ENCODE measurements at places on chromosomes 5 and 9.

- DNase-seq = no peak
Observed at GRCh38 chr5:94245608-94246007, 372.8 kb downstream of the KIAA0825 start.

DNA sequence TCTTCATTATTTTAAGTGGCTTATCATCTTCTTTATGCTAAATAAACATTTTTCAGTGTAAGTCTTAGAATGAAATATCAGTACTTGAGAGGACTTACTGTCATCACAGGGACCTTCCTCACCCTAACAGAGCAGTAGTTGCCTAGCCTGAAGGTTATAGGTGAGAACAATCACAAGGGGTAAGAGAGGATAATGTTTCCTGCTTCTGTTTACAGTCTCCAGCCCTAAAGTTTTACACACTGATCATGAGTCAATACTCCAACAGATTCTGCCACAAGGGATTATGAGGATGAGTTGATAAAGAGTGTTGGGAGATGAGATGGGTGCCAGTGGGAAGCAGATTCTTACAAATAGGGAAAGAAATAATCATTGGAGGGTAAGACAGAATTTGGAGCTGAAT lies 265.1 kb upstream of the DAB2 start:
- DNase-seq = no peak

DNA sequence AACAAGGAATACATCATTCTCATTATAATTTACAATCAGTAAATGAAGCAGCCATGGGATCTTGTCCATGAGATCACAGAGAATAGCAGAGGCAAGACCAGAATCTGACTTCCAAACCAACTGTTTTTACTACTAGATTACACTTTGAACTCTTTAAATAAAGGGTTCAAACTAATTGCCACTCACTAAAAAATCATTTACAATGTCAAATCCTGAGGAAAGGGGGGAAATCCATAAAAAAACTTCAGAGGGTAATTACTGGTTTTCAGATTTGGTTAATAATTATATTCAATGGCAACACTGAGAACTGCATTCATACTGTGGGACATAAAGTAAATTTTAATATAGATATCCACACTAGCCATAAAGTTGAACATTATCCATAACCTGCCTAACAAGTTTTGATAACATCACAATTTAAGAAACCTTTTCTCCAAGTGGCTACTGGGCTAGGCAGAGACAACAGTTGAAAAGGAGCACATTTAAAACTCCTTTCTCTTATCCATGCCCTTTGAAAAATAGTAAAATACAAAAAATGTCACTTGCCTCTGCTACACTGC lies 15.9 kb downstream of the PLPP1 start:
- no peak for DNase-seq

- no peak for DNase-seq
Observed at GRCh38 chr9:16013826-16014225, 461.0 kb downstream of the CCDC171 start.

- DNase-seq = no peak
Observed at GRCh38 chr9:15722888-15723287, 170.0 kb downstream of the CCDC171 start.

DNA sequence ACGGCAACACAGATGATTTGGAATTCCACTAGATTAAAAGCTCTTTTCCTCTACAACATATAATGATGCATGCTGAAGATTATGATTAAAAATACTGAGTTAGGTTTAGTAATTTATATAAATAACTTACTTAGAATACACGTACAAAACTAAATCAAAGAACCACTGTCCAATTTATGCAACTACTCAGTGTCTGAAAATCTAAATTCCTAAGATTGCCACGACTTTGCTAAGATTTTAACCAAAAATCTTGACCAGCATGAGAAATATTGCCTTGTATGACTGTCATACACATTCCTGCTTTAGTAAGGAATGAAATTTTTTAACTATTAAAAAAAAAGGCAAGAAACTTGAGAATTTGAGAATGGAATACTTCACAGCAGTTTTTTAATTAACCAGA lies 292.4 kb downstream of the ZNF608 start:
- DNase-seq = no peak

DNA sequence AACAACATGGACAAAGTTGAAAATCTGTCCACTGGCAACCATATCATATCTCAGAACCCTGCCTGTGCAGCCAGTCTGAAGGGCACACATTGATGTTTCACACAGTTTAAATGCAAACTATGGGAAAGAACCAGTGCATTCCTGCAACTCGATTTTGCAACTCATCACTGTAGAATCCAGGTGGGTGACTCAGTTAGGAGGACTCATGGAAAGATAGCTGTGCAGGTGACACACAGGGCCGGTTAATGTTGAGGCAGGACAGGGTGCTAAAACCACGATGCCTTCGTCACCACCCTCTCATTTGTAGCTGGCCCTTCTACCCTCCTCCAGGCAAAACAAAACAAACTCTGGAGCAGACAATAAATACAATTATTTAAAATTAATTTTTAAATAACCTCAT lies 62.8 kb downstream of the TLE1 start:
- DNase-seq = no peak

- no peak for DNase-seq
Observed at GRCh38 chr5:146240951-146241350, 37.5 kb downstream of the RBM27 start.

- DNase-seq = no peak
Observed at GRCh38 chr5:110884005-110884404, 145.2 kb downstream of the SLC25A46 start.

DNA sequence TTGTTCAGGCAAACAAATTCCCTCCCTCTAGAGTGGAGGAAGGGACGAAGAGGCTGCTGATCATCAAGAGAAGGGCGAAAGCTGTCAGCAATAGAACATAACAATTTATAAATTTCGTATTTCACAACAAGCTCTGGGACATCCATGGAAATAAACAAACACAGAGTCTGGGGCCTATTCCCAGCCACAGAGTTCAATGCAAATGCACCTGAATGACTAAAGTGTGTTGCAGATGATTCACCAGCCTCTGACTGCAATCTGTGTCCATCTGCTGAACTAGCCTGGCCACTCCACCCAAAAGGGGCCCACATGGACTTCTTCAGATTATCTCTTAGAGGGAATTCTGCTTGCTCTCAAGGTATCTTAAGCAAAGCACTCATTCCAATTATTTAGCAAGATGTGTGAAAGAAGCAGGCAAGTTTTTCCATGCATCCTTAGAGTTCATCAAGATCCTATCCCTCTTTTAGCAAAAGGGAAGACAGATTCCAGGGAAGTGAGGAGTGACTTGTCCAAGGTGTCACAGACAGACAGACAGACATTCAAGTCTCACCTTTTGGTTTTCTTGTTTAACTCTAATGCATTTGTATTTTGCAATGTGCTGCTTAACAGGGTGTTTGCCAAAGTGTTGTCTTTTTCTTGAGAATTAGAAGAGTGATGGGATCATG lies 307.8 kb upstream of the PAPPA start:
- DNase-seq = no peak

DNA sequence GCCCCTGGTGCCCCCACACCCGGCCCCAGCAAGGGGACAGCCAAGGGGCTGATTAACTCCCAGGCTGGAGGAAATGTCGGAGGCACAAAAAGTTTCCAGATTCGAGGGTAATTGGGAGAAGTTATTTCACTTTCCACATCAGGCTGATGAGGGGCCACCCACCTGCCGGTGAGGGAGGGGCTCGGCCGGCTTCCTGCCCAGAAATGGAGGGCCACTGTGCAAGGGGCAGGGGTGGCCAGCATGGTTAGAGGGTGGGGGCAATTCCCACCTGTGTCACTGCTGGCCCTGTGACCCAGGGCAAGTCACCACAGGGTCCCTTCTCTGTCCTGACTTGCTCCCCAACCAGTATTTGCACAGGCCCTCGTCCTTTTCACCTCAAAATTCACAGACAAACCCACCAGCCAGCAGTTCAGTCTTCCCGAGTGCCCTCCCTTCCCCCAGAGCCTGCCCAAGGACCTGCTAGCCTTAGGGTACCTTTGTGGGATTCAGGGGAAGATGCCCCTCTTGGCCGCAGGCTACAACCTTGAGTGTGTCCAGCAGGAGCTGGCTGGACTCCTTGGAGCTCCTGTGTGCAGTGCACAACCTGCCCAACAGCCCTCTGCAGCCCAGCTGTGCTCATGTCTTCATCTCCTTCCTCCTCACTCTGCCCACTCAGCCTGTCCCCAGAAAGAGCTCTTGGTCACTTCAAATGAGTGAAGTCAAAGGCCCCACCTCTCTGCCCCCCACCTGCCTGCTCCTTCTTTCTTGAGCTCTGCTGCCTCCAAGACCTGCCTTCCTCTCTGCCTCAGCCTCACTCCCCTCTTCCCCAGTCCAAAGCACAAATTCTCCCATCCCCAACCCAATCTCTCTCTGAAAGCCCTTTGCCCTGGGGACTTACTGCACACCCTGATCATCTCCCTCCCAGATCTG lies 130.5 kb downstream of the BARX1 start:
- DNase-seq = no peak

DNA sequence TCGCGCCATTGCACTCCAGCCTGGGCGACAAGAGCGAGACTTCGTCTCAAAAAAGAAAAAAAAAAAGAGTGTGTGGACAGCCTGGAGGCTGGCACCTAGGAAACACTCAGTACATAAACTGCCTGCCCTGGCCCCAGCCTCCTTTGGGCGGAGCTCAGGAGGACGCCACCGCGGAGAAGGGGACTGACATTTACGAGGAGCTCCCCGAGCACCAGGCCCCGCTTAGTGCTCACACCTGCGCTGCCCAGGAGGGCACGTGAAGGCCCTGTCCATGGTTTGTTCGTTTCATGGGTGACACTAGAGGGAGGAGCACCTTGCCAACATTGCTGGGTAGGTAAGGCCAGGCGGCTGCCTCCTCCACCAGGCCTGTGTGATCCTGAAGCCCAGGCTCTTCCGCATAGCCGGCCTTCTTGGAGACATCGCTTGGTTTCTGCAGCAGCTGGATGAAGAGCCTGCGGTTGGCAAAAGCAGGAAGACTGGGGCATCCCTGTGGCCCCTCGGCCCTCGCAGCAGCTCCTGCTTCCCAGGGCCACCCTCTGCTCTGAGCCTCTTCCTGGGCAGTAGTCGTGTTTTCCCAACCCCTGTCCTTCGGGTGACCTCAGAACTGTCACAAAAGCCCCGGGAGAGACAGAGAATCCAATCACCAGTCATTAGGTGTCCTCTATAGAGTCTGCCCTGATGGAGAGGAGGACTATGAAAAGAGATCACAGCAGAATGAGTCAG lies 26.2 kb upstream of the LAMC3 start:
- no peak for DNase-seq
